Suprapubic skin (tissue), 4 donors: ENCODE measurements at places on chromosomes 7 and 10.

DNA sequence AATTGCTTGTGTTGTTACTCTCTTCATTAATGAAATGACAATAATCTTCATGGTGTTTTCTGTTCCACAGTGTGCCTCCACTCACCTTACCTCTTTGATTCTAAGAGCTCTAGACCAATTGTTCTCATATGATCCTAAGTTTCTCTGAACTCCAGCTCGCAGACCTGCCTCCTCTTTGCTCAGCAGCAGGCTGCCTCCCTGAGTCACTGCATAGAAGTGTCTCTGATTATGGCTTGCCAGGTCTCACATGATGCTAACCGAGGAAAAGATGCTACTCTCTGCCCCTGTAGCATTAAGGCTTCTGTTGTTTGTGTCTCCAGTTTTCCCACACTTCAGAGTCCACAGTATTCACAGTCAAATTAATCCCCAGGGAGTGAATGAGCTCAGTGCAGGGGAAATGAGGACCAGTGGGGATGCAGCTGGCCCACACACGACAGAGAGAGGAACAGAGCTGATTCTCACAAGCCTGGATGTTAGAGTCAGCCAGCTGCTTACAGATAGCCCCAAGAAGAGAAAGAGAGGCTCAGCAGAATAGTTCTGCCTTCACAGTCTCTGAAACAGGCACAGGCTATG lies 145.9 kb upstream of the EGR2 start:
- no peaks in the 10 kb centered on the region for H3K4me1 ChIP-seq
- no peaks in the 10 kb centered on the region for H3K36me3 ChIP-seq
- no peak for DNase-seq
- no peak overlapping the region for H3K4me3 ChIP-seq
- H3K27me3 ChIP-seq, result no peaks in the 10 kb centered on the region

- H3K4me3 ChIP-seq, result no peak overlapping the region
- no peak for DNase-seq
- no peaks in the 10 kb centered on the region for H3K27me3 ChIP-seq
- H3K27ac ChIP-seq, result no peak overlapping the region
- H3K36me3 ChIP-seq, result peaks cover 7% of the 10 kb centered on the region
- peaks cover 4% of the 10 kb centered on the region for H3K4me1 ChIP-seq
Observed at GRCh38 chr7:108103558-108104298, 26.4 kb downstream of the LAMB4 start.

DNA sequence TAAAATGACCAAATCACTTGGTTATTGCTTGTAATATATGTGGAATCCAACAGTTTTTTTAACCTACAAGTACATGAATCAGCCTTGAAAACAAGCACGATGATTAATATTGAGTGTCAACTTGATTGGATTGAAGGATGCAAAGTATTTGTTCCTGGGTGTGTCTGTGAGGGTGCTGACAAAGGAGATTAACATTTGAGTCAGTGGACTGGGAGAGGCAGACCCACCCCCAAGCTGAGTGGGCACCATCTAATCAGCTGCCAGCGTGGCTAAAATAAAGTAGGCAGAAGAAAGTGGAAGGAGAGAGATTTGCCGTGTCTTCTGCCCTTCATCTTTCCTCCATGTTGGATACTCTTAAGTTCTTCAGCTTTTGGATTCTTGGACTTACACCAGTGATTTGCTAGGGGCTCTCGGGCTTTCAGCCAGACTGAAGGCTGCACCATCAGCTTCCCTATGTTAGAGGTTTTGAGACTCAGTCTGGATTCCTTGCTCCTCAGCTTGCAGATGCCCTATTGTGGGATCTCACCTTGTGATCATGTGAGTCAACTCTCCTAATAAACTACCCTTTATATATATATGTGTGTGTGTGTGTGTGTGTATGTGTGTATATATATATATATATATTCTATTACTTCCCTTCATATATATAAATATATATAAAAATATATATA lies 118.4 kb upstream of the WDR11 start:
- H3K27me3 ChIP-seq, result no peaks in the 10 kb centered on the region
- H3K36me3 ChIP-seq, result no peaks in the 10 kb centered on the region
- H3K27ac ChIP-seq, result no peak overlapping the region
- no peak overlapping the region for H3K4me3 ChIP-seq
- no peaks in the 10 kb centered on the region for H3K4me1 ChIP-seq

DNA sequence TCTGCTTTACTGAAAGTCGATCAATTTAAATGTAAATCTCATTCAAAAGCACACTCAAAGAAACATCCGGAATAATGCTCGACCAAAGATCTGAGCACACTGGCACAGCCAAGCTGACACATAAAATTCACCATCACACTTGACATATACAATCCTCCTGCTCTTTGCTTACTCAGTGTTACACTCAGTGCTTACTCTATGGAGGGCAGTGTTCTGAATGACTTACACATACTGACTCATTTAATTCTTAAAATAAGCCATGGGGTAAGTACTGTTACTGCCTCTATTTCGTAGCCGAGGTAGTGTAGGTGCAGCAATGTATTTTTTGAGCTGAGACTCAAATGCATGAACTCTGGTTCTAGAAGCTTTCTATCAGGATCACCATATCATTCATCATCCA lies 421.5 kb upstream of the LRRN3 start:
- no peak overlapping the region for H3K4me3 ChIP-seq
- peaks cover 3% of the 10 kb centered on the region for H3K36me3 ChIP-seq
- DNase-seq, result no peak
- no peak overlapping the region for H3K27ac ChIP-seq

DNA sequence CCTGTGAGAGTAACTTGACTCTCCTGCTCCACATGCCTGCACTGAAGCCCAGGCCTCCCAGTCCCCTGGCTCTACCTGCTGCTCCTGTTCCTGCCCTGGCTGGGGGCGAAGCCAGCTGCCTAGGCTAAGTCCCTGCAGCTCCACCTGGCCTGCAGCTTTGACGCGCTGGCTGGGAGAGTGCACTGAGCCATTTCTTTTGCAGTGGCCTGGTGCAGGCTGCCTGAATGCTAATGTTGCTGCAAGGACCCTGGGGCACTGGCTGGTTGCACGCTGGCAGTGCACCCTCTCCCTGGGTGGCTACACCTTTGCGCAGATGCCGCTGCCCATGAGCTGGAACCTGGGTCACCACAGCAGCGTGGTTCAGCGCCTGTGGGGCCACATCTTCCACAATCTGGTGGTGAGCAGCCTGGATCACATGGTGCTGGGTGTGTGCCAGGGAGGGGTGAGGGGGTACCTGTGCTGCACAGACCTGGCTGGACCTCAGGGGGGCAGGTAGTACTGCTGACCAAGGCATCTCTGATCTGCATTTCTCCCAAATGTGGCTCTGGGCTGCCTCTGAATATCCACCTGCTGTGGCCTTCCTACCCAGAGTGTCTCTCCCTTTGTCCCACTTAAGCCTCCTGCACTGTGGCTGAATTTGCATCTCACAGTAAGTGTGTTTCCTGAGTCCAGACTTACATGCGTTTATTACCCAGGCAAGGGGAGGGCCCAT lies 20.0 kb downstream of the IMPDH1 start:
- H3K4me1 ChIP-seq, result peaks cover 9% of the 10 kb centered on the region
- H3K27ac ChIP-seq, result no peak overlapping the region
- no peak overlapping the region for H3K4me3 ChIP-seq
- no peaks in the 10 kb centered on the region for H3K27me3 ChIP-seq
- DNase-seq, result no peak

GRCh38 chr10:99522470-99523250 lies 10.1 kb upstream of the NKX2-3 start:
- H3K4me3 ChIP-seq, result no peak overlapping the region
- peaks cover 98% of the 10 kb centered on the region for H3K27me3 ChIP-seq
- H3K4me1 ChIP-seq, result peaks cover 27% of the 10 kb centered on the region
- no peaks in the 10 kb centered on the region for H3K36me3 ChIP-seq
